Activated B cell treated with CpG ODN at 0.5 μM for 24 hours (primary cell): ENCODE measurements at places on chromosomes 4 and X.

DNA sequence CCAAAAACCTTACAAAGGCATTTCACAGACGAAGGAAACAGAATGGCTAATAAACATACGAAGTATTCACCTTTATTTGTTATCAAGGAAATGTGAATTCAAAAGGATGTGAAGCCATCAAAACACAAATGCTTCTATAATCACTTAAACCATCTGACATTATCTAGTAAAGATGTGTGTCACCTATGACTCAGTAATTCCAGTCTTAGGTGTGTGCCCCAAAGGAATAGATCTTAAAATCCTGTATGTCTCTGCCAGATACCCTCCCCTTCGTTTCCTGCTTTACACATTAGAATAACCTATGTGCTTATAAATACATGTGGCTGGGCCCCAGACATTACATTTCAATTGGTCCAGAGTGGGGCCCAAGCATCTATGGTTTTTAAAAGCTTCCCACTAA lies 41.8 kb upstream of the CEP135 start:
- no peak for DNase-seq
- H3K4me1 ChIP-seq = peaks cover 7% of the 10 kb centered on the region
- H3K4me3 ChIP-seq = no peak overlapping the region
- no peaks in the 10 kb centered on the region for H3K27me3 ChIP-seq
- H3K36me3 ChIP-seq = peaks cover 35% of the 10 kb centered on the region

GRCh38 chr4:147760695-147761094 lies 28.8 kb downstream of the ARHGAP10 start:
- no peak overlapping the region for H3K4me3 ChIP-seq
- no peaks in the 10 kb centered on the region for H3K4me1 ChIP-seq

- H3K27me3 ChIP-seq = peaks cover 6% of the 10 kb centered on the region
- H3K36me3 ChIP-seq = no peaks in the 10 kb centered on the region
- no peak for DNase-seq
- no peak overlapping the region for H3K27ac ChIP-seq
Measured at GRCh38 chr4:82591592-82591991, 29.8 kb upstream of the TMEM150C start.

- DNase-seq = no peak
- no peaks in the 10 kb centered on the region for H3K36me3 ChIP-seq
- no peaks in the 10 kb centered on the region for H3K4me1 ChIP-seq
- H3K27ac ChIP-seq = no peak overlapping the region
- H3K27me3 ChIP-seq = no peaks in the 10 kb centered on the region
- no peak overlapping the region for H3K4me3 ChIP-seq
Measured at GRCh38 chr4:65983061-65983460, 312.8 kb upstream of the EPHA5 start.

- no peaks in the 10 kb centered on the region for H3K27me3 ChIP-seq
- no peak overlapping the region for H3K4me3 ChIP-seq
- no peaks in the 10 kb centered on the region for H3K4me1 ChIP-seq
- no peaks in the 10 kb centered on the region for H3K36me3 ChIP-seq
Measured at GRCh38 chr4:29220761-29221160, 1499.4 kb upstream of the PCDH7 start.

DNA sequence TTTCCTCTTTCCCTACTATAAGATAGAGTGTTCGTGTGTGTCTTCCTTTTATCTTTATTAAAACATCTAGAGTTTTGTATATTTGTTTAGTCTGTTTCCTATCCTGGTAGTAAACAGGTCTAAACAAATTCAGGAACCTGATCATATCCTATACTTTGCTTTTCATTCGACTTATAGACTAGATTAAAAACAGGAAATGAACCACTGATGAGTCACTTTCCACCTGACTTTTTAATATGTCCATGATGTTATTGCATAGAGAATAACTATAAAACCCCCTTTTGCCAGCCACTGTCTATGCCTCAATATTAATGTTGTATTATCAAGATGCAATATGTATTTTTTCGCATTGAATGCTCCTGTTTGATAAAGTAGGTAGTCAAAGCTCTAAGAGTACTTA lies 1794.0 kb downstream of the STIM2 start:
- no peaks in the 10 kb centered on the region for H3K4me1 ChIP-seq
- no peak for DNase-seq
- H3K27ac ChIP-seq = no peak overlapping the region
- H3K36me3 ChIP-seq = no peaks in the 10 kb centered on the region

GRCh38 chr4:163858515-163858914 lies 364.0 kb downstream of the TMA16 start:
- no peak overlapping the region for H3K27ac ChIP-seq
- no peaks in the 10 kb centered on the region for H3K36me3 ChIP-seq
- no peaks in the 10 kb centered on the region for H3K4me1 ChIP-seq
- no peak overlapping the region for H3K4me3 ChIP-seq
- H3K27me3 ChIP-seq = peaks cover 10% of the 10 kb centered on the region
- DNase-seq = no peak

DNA sequence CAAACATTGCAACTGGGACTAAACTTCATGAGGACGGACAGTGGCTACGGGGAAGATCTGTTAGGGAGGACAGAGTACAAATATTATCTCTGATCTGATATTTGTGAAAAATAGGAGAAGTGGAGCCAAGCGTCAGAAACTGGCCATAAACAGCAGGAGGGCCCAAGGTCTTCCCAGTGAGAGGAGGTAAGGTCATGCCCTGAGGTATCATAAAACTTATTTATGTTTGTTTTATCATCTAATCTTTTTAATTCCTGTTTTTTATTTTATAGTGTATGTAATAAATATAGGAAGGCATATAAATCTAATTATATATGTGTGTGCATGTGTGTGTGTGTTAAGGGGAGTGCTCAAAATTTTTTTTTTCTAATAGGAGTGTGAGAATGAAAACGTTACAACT lies 51.8 kb downstream of the RAI2 start:
- no peak for DNase-seq
- H3K4me1 ChIP-seq = no peaks in the 10 kb centered on the region
- no peaks in the 10 kb centered on the region for H3K27me3 ChIP-seq
- H3K27ac ChIP-seq = no peak overlapping the region
- no peak overlapping the region for H3K4me3 ChIP-seq
- no peaks in the 10 kb centered on the region for H3K36me3 ChIP-seq

GRCh38 chrX:53077207-53078197 lies 4.7 kb upstream of the TSPYL2 start:
- peaks cover 2% of the 10 kb centered on the region for H3K36me3 ChIP-seq
- no peak for DNase-seq
- no peak overlapping the region for H3K4me3 ChIP-seq
- no peak overlapping the region for H3K27ac ChIP-seq
- H3K4me1 ChIP-seq = peaks cover 9% of the 10 kb centered on the region
- no peaks in the 10 kb centered on the region for H3K27me3 ChIP-seq

DNA sequence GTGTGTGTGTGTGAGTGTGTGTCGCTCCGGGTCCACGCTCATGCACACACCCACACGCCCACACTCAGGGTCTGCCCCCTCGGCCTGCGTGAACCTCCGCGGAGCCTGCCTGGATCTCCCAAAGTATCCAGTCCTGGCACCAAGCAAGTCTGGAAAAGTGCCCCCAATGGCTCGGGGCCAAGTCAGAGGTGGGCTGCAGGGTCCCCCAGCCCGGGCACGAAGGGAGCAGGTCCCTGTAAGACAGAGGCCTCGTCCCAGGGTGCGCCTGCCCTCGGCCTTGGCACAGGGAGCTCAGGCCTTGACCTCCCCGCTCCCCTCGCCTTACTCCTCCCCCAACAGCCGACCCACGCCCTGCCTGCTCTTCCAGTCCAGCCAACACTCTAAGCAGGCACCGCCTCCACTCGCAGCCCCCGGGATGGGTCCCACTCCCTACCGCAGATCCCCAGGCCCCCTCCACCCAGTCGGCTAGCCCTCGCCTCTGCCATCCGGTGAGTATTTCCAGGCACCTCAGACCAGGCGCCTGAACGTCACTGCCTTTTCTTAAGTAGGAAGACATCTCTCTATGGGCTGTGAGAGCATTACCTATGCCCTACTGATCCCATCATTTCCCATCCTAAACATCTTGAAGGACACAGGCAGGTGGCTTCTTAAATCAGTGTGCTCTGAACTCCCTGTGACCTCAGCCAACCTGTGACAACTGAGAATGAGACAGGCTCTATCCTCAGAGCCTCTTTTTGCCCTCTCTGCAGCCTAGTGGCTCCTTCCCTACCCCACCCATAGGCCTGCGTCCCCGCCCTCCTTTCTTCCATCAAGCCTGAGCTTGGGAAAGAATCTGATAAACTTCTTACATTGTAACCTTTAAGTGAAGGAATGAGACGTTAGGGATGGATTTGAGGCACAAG lies 704 bp downstream of the FAM114A1 start:
- no peak overlapping the region for H3K27ac ChIP-seq
- H3K4me3 ChIP-seq = peak overlapping the region; percentile 76
- no peaks in the 10 kb centered on the region for H3K36me3 ChIP-seq
- DNase-seq = no peak

- H3K36me3 ChIP-seq = peaks cover 56% of the 10 kb centered on the region
- DNase-seq = no peak
- no peak overlapping the region for H3K4me3 ChIP-seq
- H3K4me1 ChIP-seq = no peaks in the 10 kb centered on the region
- no peaks in the 10 kb centered on the region for H3K27me3 ChIP-seq
- H3K27ac ChIP-seq = no peak overlapping the region
Measured at GRCh38 chr4:1813915-1814314, 20.8 kb downstream of the FGFR3 start.

DNA sequence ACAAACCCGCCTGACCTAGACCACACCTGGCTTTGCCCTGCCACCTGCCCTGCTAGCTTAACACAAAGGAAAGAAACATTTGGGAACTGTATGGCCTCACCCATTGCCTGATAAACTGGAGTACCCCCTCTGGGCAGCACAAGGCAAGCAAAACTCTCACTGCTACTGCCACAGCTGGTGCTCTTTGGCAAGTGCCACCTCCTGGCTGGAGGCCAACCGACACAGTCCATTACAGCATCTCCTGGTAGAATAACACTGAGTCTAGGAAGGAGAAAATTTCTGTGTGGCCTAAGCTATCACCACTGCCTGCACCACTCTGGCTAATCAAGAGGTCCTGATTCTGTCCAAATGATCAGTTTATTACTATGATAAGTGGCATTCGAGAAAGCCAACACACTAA lies 18.9 kb upstream of the SPANXN3 start:
- no peak overlapping the region for H3K4me3 ChIP-seq
- DNase-seq = no peak
- no peaks in the 10 kb centered on the region for H3K27me3 ChIP-seq
- no peaks in the 10 kb centered on the region for H3K4me1 ChIP-seq

GRCh38 chr4:139469216-139469615 lies 15.3 kb downstream of the RAB33B start:
- H3K4me3 ChIP-seq = no peak overlapping the region
- no peak for DNase-seq
- H3K36me3 ChIP-seq = peaks cover 36% of the 10 kb centered on the region
- H3K27ac ChIP-seq = no peak overlapping the region

DNA sequence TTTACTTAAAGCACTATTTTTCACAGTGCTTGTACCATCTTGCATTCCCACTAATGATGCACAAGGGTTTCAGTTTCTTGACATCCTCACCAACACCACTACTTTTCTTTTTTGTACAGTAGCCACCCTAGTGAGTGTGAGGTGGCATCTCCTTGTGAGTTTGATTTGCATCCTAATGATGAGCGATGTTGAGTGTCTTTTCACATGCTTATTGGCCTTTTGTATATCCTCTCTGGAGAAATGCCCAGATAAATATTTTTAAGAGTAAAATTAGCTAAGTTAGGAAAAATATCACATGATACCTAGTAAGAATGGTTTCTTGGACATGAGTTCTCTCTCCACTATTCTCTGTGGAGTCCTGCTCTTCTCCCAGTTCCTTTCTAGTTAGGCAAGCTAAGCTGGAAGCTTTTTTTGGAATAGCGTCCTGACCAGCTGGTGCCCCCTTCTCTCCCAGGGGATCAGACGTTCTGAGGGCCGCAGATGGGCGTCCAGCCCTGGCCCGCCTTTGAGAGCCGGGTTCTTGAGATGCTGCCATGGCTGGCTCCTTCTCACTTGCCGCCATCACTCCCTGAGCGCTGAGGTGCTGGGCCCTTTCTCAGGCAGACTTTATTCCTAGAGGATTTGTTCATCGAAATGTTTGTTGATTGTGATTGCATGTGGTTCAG lies 132.1 kb downstream of the ARHGAP10 start:
- no peaks in the 10 kb centered on the region for H3K36me3 ChIP-seq
- DNase-seq = no peak
- H3K4me1 ChIP-seq = no peaks in the 10 kb centered on the region
- H3K27ac ChIP-seq = no peak overlapping the region
- no peaks in the 10 kb centered on the region for H3K27me3 ChIP-seq
- H3K4me3 ChIP-seq = no peak overlapping the region

DNA sequence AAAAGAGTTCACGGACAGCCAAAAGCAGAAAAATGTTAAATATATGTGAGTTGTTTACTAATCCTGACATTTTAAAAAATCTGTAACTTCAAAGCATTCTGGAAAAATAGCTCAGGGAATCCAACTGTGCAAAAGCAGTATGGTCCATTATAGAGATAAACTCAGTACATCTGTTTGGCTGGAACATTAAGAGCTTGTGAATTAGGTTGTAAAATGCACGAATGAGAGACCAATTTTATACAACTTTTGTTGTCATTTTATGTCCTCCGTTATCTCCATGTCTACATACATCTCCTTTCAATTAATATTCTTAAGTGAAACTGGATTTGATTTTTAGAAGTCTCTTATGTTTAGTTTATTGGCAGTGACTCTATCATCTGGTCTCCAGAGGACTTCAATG lies 367.0 kb upstream of the ATOH1 start:
- no peaks in the 10 kb centered on the region for H3K27me3 ChIP-seq
- H3K4me1 ChIP-seq = no peaks in the 10 kb centered on the region
- no peak for DNase-seq
- no peak overlapping the region for H3K27ac ChIP-seq

DNA sequence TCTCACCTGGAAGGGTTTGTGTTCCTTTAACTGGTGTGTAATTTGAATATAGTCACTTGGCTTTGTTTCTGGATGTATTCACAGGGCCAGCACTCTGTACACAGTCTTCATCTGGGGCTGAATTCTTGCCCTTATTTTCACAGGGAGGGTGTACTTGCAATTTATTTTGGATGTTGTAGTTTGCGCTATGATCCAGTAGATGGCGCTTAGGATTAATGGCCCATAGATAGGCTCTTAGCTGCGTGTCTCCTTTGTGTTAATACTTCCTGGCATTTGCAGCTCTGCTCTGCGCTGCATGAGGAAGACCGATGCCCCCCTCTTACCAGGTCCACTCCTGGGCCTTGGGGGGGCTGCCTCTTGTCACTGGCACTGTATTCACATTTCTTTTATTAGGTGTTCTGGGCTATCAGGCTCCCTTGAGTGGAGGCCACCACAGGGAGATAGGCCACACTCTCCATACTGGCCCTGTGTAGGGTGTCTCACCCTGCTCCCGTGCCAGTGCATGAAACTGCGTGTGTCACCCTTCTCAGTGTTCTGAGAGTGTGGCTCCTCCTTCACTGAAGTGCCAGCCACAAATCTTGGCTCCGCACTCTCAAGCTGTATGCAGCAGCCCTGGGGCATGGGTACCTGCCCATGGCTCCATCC lies 562.2 kb downstream of the ZIC3 start:
- no peak overlapping the region for H3K4me3 ChIP-seq
- H3K36me3 ChIP-seq = no peaks in the 10 kb centered on the region
- no peak for DNase-seq
- H3K27ac ChIP-seq = no peak overlapping the region

GRCh38 chr4:111639876-111640275 lies 505.4 kb upstream of the FAM241A start:
- no peak overlapping the region for H3K27ac ChIP-seq
- no peak for DNase-seq
- no peaks in the 10 kb centered on the region for H3K4me1 ChIP-seq
- H3K4me3 ChIP-seq = no peak overlapping the region

GRCh38 chr4:113153529-113154101 lies 104.2 kb downstream of the ANK2 start:
- DNase-seq = no peak
- no peaks in the 10 kb centered on the region for H3K4me1 ChIP-seq
- H3K4me3 ChIP-seq = no peak overlapping the region
